ENCODE measurements at places on chromosomes 7 and 10.
A peak's percentile ranks its signal among the peaks of the same experiment; 100 is the strongest.

GRCh38 chr7:116443101-116443523 lies 56.4 kb upstream of the CAV2 start:
- DNase-seq: peak; percentile 92

DNA sequence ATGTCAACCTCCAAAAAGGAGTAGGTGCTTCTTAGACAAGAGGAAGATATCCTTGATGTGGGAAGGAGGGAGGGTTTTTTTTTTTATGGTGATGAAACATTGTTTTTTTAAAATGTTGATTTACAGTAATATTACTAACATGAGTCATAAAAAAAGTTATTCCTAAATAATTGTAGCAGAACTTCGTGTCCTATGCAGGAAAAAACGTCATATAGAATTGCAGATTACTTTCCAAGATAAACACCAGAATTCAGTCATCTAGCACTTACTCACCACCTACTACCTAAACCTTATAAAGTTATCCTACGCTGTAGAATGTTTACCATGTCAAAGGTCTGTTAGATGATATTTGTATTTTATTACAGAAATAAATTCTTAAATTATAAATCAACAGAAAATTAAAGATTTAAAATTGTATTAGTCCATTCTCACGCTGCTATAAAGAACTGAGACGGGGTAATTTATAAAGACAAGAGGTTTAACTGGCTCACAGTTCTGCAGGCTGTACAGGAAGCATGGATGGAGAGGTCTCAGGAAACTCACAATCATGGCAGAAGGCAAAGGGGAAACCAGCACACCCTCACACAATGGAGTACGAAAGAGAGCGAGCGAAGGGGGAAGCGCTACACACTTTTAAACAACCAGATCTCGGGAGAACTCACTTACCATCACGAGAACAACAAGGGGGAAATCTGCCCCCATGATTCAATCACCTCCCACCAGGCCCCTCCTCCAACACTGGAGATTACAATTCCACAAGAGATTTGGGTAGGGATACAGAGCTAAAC lies 105.2 kb upstream of the NEBL start:
- peak; percentile 2 for DNase-seq

GRCh38 chr7:20354610-20355528 lies 24.2 kb downstream of the ITGB8 start:
- DNase-seq: no peak

DNA sequence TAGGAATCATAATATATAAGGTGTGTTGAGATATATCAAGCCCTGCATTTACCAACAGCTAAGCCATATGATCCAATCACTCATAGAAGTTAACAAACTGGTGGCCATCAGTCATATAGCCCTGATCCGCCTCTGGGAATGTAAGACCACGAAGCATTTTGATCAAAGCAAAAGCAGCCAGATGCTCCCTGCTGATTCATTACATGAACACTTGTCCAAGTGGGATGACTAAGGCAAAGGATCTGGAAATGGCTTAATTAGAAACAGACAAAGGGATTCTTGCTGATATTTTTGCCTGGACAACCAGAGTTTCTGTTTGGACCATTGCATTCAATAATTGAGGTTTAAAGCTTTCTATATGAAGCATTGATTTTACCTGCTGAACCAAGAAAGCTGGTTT lies 535.5 kb downstream of the GPAM start:
- no peak for DNase-seq

GRCh38 chr10:109846832-109847231 lies 76.5 kb downstream of the XPNPEP1 start:
- DNase-seq: no peak

- DNase-seq: peak; percentile 49
Measured at GRCh38 chr10:33112831-33113455, 154.9 kb upstream of the ITGB1 start.

GRCh38 chr7:101792051-101792681 lies 25.3 kb upstream of the CUX1 start:
- DNase-seq: no peak

GRCh38 chr10:80410122-80410521 lies 1.8 kb downstream of the PRXL2A start:
- DNase-seq: no peak

- DNase-seq: peak; percentile 73
Measured at GRCh38 chr10:60943316-60944057, 498 bp downstream of the RHOBTB1 start.

DNA sequence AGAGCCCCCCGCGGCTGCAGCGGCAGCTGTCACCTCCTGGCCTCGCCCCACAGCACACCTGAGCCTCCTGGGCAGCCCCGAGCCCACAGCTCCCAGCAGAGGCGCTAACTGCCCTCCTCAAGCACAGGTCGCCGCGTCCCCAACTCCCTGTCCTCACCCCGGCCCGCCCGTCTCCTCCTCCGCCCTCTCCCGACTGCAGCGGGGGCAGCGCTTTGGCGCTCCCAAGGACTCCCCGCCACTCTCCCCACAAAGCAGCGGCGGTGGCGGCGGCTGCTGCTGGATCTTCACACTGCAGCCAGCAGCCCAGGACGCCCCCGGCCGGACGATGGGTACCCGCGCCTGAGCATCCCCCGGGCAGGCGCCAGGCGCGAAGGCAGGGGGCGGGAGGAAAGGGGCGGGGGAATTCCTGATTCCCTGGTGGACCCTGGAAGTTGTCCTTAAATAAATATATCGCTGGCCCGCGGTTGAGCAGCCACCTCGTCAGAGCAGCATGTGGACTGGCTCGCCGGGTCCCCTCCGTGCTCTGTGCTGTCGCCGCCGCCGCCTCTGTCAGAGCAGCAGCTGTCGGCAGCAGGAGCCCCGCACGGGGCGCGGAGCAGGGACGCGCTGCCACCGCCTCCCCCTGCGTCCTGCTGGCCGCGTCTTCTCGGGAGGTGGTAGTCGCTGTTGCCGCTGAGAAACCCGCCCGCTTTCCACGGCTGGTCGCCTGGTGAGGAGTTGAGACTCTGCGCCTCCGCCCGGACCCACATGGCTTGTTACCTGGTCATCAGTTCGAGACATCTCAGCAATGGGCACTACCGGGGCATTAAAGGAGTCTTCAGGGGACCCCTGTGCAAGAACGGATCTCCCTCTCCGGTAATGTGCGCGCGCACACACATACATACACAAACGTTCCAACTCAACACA lies at the start of gene ZNF804B:
ZNF804B (plus strand) TSS at position 471 of the 906 bp plus-strand sequence; CDS start at position 748, 277 bp downstream.
- peak; percentile 5 for DNase-seq

DNA sequence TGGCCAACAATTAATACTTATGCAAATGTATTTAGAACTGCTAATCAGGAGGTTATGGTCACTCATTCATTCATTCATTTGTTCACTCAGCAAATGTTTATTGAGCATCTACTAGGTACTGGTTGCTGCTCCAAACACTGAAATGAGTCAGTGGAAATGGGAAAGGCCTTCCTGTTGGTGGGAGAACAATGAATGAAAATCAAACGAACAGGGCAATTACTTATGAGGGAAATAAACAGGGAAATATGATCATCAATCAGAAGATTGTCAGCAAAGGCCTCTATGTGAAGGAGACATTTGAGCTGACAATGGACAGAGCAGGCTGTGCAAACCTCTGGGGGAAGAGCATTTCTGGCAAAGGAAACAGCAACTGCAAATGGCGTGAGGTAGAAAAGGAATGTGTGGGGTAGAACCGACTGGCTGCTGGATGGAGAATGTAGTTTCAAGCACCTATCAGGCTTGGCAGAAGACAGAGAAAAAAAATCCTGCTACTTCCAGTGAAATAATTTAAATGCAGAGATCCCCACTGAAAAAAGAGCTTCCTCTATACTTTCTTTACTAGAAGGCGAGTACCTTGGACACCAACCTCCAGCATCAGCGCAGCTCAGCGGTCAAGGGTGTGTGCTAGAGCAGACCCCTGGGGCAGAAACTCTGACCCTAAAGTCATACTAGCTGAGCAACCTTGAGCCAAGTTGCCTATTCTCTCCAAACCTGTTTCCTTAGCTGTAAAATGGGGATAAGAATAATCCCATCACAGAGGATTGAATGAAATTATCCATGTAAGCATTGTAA lies 108.8 kb upstream of the EEPD1 start:
- no peak for DNase-seq

DNA sequence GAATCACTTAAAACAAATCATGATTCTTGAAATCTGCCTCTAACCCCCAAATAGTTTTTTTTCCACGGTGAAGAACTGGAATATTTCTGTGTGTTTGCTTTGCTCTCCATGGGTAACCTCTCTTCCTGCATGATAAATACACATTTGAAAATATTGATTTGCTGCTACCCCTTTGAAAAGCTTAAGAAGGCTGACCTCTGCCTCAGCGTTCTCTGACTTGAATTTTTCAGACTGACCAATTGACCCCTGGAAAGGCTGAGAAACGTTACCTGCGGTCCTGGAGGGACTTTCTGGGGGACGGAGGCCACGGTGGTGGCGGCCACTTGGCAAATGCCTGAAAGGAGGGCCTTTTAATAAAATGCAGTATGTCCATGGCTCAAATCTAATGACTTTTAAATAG lies 520.2 kb downstream of the LRMDA start:
- DNase-seq: no peak

DNA sequence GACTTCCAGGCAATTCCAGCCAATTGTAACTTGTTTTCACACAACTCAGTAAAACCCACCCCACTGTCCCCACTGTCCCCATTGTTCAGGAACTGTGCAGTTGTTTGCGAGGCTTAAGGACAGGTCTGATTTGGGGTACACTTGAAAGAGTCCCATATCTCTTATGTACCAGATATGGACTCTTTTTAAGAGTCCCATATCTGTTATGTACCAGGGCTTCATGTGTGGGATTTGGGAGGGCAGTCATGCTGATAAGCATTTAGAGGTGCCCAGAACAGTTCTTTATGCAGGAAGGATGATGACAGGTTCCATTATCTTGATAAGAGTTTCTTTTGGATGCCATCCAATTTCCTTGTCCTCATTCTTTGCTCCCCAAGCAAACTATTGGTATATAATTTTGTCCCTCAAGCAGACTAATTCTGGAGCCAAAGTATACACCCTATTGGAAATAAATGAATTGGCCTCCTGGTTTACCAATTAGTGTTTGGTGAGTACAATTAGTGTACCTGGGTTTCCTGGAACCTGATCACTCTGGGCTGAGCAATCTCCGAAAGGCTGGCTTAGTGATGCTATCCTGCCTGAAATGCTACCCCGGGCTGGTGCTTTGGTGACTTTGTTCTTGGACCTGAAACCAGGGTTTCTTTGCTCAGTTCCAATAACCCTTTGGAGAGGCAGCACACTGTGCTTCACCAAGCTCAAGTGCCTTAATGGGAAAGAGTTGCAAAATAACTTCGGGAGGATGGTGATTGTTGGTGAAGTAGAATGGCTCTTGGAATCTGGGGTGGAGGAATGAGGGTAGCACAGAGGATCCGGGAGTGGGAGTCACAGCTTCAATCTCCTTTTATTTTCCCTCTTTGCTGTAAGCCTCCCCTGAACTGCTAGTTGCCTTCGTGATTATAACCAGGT lies 6.2 kb upstream of the DMBT1 start:
- no peak for DNase-seq

- no peak for DNase-seq
Measured at GRCh38 chr7:151386301-151387160, 23.3 kb downstream of the WDR86 start.

DNA sequence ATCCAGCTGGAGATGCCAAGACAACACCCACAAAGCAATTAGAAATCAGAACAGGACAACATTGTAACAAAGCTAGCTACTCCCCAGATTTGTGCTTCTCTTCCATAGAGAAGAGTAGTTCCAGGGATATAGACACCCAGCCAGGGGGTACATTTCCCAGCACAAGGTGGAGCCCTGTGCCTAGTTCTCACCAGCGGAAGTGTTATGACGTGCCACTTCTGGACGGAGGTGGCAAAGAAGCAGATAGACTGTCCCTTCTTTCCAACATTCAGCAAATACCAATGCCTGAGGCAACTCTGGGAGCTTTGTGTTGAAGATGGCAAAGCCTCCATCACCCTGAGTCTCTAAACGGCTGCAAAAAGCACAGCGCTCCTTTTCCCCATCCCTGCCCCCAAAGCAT lies 23.4 kb upstream of the GSAP start:
- DNase-seq: no peak

DNA sequence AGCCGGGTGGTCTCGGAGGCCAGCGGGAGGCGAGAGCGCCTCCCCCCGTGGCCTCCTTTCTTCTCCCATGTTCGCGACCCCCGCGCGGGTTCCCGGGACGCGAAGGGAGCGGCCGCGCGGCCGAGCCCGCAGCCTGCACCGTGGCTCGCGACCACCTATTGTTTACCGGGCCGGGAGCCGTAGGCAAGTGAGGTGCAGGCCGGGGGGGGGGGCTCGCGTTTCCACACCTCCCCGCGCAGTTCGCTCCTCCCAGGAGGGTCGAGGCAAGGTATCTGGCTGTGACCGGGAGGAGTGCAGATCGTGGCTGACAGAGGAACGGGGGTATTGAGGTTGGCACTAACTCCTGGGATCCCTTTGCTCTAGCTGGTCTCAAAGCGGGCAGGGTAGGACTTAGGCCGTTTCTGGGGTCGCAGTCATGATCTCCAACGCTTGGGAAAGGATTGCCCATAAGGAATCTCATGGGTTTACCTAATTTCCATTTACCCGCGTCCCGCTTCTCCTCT lies 734 bp downstream of the PTPN12 start:
- peak; percentile 51 for DNase-seq
